ENCODE measurements at places on chromosomes 11 and 22. TPM values are rescaled to one million over a fixed set of nuclear protein-coding genes. Genes with fewer than 3 reads are reported as not detected.

The MUC2 gene
- not detected for total RNA-seq

The RIMBP3C gene
- 0.39 TPM for total RNA-seq

DNA sequence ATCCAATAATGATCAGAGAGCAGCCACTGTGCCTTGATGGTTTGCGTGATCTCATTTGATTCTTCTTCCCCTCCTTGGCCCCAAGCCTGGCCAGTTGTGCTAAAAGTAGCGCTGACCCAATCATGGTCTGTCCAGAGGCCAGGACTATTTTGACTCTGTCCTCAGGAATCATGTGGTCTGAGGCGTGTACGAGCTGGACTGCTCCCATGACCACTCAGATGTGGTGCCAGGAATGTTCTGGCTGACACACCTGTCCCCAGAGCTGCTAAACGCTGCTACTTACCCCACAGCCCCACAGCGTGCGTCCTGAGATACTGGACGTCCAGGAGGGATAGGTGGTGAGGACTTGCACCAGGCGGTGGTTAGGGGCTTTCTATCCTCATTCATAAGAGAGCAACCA, 70.5 kb downstream of the FEZ1 start:
- H3K4me1 ChIP-seq: peaks cover 18% of the 10 kb centered on the region
- no peak for DNase-seq
- H3K27me3 ChIP-seq: no peaks in the 10 kb centered on the region
- no peak overlapping the region for H3K4me3 ChIP-seq
- H3K27ac ChIP-seq: no peak overlapping the region

- peaks cover 86% of the 10 kb centered on the region for H3K4me1 ChIP-seq
- no peaks in the 10 kb centered on the region for H3K27me3 ChIP-seq
- DNase-seq: no peak
- H3K4me3 ChIP-seq: no peak overlapping the region
- no peak overlapping the region for H3K27ac ChIP-seq
These were observed 1196.8 kb downstream of the BRD1 start for GRCh38 chr22:48630848-48631247.

DNA sequence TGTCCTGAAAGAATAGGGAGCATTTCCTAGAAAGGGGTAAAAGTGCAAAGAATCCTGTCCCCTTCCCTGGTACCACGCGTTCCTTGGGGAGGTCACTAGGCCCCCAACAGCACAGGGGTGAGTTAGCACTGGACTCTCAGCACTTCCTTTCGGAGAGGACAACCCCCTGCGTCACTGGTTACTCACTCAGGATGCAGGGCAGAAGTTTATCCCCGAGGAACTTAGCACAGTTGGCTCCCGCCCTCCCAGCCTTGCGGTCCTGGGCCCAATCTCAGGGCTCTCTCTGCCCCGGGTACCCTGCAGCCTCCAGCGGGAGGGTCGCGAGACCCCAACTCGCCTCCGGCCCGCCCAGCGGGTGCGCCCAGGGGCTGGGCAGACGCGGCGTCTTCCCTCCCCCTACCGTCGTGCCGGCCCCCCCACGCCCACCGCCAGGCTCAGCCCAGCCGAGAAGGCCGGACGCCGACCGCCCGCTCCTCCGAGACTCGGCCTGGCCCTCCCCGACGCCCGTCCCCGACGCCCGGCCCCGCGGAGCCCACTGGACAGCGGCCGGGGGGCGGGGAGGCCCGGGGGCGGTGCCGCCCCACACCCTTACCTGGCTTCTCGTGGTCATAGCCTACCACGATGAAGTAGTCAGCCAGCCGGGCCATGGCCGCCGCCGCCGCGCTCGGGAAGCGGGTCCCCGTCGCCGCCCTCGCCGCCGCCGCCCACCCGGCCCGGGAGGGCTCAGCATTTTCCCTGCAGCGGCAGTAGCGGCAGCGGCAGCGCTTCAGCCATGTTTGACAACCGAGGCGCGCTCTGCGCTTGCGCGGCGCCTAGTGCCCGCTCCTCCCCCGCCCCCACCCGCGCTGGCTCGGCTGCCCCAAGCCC, at the start of gene SBF2:
TSS of gene SBF2 (minus strand) at position 797 of the 867 bp plus-strand sequence. CDS start at position 647, 150 bp downstream.
- H3K27ac ChIP-seq: peak within 1 kb of the TSS; percentile 82
- DNase-seq: peak; percentile 59
- peaks cover 6% of the 10 kb centered on the region for H3K27me3 ChIP-seq
- peaks cover 12% of the 10 kb centered on the region for H3K36me3 ChIP-seq
- peaks cover 15% of the 10 kb centered on the region for H3K4me1 ChIP-seq

GRCh38 chr22:26968859-26969523, 311.6 kb downstream of the MIAT start:
- H3K27me3 ChIP-seq: peaks cover 15% of the 10 kb centered on the region
- H3K36me3 ChIP-seq: no peaks in the 10 kb centered on the region
- H3K27ac ChIP-seq: no peak overlapping the region
- no peak overlapping the region for H3K4me3 ChIP-seq
- H3K4me1 ChIP-seq: no peaks in the 10 kb centered on the region

DNA sequence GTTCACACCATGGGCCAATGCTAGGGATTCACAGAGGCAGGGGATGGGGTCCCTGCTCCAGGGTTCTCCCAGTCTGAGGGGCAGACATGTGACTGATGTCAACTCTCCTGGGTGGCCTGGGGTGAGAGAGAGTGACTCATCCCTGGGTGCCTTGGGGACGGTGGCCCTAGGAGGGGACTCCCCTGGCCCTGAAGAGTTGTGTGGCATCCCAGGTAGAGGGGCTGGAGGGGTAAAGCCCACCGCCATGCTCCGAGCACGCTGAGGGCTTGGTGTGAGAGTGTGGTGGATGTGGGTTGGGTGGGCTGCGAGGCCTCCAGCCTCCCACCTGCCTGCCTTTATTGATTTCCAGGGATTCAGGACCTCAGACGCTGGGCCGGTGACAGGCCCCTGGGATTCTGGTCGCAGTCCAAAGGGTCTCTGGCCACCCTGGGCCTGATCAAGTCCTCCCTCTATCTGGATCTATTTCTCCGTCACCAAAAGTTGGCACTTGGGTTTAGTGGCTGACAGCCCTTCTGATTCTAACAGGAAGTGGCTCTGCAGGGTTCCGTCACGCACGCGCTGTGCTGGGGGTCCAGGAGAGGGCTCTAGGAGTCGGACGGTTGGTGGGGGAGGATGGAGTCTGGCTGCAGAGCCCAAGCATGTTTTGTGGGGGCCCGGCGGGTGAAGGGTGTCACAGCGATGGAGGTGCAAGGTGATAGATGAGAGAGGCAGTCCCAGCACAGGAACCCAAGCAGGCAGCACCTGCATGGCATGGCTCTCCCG, 27.3 kb upstream of the WNT7B start:
- H3K36me3 ChIP-seq: peaks cover 12% of the 10 kb centered on the region
- H3K27ac ChIP-seq: no peak overlapping the region
- DNase-seq: no peak
- no peaks in the 10 kb centered on the region for H3K27me3 ChIP-seq
- H3K4me3 ChIP-seq: no peak overlapping the region

GRCh38 chr11:111351374-111352055, 27.6 kb downstream of the POU2AF1 start:
- H3K4me3 ChIP-seq: no peak overlapping the region
- no peak for DNase-seq
- H3K27ac ChIP-seq: no peak overlapping the region
- no peaks in the 10 kb centered on the region for H3K4me1 ChIP-seq

GRCh38 chr11:131137046-131137445, 220.8 kb upstream of the SNX19 start:
- no peak overlapping the region for H3K27ac ChIP-seq
- H3K4me1 ChIP-seq: no peaks in the 10 kb centered on the region
- no peaks in the 10 kb centered on the region for H3K27me3 ChIP-seq
- no peaks in the 10 kb centered on the region for H3K36me3 ChIP-seq
- no peak overlapping the region for H3K4me3 ChIP-seq

DNA sequence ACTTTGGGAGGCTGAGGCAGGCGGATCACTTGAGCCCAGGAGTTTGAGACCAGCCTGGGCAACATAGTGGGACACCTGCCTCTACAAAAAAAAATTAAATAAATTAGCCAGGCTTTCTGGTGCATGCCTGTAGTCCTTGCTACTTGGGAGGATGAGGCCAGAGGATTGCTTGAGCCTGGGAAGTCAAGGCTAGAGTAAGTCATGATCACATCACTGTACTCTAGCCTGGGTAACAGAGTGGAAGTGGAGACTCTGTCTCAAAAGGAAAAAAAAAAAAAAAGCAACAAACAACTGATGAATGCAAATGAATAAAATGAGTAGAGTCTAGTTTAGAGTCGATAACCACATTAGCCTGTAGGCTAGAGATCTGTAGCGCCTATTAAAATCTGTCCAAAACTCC, 3.9 kb upstream of the BCL2L13 start:
- peaks cover 8% of the 10 kb centered on the region for H3K4me1 ChIP-seq
- H3K27ac ChIP-seq: no peak overlapping the region
- H3K27me3 ChIP-seq: no peaks in the 10 kb centered on the region
- DNase-seq: no peak
- no peak overlapping the region for H3K4me3 ChIP-seq

DNA sequence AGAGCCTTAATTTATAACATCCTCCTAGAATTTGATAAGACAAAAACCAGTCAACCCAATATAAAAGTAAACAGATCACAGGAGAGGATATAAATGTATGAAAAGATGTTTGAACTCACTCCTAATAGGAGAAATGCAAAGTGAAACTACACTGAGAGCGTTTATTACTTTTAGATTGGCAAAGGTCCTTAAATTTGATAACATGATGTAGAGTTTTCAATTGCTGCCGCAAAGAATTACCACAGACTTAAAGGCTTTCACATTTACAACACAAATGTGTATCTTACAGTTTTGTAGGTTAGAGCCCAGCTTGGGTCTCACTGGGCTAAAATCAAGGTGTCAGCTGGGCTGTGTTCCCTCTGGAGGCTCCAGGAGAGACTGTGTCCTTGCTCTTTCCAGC, 9.1 kb upstream of the POU2AF2 start:
- H3K27ac ChIP-seq: no peak overlapping the region
- DNase-seq: no peak
- H3K27me3 ChIP-seq: no peaks in the 10 kb centered on the region

- no peaks in the 10 kb centered on the region for H3K27me3 ChIP-seq
- no peak overlapping the region for H3K27ac ChIP-seq
- no peak for DNase-seq
- peaks cover 57% of the 10 kb centered on the region for H3K4me1 ChIP-seq
These were observed 34.2 kb upstream of the PRR5 start for GRCh38 chr22:44667829-44668189.

- no peak for DNase-seq
- H3K27me3 ChIP-seq: no peaks in the 10 kb centered on the region
- no peak overlapping the region for H3K27ac ChIP-seq
These were observed 49.8 kb downstream of the RRP8 start for GRCh38 chr11:6553634-6554033.

- peaks cover 80% of the 10 kb centered on the region for H3K36me3 ChIP-seq
- no peak overlapping the region for H3K4me3 ChIP-seq
- H3K27me3 ChIP-seq: peaks cover 3% of the 10 kb centered on the region
- no peak for DNase-seq
- no peak overlapping the region for H3K27ac ChIP-seq
- peaks cover 17% of the 10 kb centered on the region for H3K4me1 ChIP-seq
These were observed 5.1 kb upstream of the SCARF2 start for GRCh38 chr22:20442485-20443284.

Measured in spinal cord (tissue), 10 donors.